ENCODE measurements at places on chromosomes 4 and X.
A peak's percentile ranks its signal among the peaks of the same experiment; 100 is the strongest.

- no peak for DNase-seq
Observed at GRCh38 chrX:118373538-118373937, 27.6 kb downstream of the WDR44 start.

DNA sequence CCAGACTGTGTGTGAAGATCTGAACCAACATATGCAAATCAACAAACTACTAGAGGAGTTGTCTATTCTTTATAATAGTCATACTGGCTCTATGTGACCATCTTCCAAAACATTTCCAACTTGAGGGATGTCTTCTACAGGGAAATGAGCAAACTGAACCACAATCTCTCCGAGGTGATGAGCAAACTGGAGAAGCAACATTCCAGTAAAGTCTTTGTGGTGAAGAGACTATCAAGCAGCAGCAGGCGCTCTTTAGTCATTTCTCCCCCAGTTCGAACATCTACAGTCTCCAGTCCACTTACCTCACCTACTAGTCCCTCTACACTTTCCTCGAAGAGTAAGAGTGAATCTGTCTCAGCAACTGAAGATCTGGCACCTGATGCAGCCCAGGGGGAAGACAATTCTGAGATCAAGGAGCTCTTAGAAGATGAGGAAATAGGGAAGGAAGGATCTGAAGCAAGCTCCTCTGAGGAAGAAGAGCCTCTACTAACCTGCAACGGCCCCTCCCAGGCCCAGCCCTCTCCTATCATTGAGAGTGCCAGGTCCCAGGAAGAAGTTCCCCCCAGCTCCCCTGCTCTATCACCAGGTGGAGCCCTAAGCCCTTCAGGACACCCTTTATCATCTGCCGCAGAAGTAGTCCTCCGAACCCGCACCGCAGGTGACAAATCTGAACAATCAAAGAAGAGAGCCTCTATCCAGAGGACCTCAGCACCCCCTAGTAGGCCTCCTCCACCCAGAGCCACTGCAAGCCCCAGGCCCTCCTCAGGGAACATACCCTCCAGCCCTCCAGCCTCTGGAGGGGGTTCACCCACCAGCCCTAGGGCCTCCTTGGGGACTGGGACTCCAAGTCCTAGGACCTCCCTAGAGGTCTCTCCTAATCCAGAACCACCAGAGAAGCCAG, 98.1 kb downstream of the HNRNPD start:
- no peak for DNase-seq

DNA sequence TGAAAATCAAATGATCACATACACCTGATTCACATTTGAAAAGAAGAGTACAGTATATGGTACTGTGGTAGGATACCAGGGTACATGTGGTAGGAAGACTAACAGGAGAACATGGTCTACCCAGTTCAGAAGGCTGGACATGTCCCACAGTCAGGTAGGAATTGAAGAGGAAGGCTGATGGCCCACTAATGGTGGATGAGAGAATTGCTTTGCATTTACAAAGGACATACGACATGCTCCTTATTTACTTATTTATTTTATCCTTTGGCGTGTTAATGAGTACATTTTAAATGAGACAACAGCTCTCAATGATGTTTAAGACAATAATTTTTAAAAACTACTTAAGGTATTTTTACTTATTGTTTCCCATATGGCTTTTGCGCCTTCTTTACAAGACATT, 106.7 kb upstream of the BMP2K start:
- DNase-seq, result no peak

GRCh38 chr4:43457866-43458265, 565.4 kb downstream of the GRXCR1 start:
- no peak for DNase-seq

DNA sequence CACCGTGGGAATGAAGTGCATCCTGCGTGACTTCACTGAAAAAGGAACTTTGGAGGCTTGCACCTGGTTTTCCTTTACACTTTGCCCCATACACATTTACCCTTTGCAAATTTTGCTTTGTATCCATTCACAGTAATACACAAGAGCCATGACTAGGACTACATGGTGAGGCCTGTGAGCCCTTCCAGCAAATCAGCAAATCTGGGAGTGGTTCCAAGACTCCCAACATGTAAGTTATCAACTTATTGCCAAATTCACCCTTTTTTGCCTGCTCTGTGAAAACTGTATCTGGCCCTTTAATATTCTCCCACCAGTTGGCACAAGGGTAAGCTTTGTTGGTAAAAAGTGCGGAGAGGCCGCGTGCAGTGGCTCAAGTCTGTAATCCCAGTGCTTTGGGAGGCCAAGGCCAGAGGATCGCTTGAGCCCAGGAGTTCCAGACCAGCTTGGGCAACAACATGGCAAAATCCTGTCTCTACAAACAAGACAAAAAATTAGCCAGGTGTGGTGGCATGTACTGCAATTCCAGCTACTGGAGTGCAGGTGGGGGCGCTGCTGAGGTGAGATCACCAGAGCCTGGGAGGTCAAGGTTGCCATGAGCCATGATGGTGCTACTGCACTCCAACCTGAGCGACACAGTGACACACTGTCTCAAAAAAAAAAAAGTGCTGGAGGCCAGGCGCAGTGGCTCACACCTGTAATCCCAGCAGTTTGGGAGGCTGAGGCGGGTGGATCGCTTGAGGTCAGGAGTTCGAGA, 5.0 kb downstream of the PRMT9 start:
- no peak for DNase-seq

DNA sequence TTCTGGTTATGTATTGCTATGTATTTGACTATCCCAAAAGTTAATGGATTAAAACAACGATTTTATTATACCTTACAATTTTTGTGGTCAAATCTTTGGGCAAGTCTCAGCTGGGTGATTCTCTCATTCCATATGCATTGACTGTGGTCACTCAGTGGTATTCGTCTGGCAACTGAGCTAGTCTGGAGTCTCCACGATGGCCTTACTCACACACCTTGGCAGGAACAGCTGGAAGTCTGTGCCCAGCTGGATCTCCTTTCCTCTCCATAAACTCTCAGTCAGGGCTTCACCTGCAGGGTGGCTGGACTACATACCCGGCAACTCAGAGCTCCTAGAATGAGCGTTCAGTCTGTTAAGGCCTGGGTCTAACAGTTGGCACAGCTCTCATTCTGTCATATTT, 141.1 kb upstream of the WDFY3 start:
- no peak for DNase-seq

- DNase-seq, result no peak
Observed at GRCh38 chr4:151690876-151691275, 69.9 kb downstream of the GATB start.

DNA sequence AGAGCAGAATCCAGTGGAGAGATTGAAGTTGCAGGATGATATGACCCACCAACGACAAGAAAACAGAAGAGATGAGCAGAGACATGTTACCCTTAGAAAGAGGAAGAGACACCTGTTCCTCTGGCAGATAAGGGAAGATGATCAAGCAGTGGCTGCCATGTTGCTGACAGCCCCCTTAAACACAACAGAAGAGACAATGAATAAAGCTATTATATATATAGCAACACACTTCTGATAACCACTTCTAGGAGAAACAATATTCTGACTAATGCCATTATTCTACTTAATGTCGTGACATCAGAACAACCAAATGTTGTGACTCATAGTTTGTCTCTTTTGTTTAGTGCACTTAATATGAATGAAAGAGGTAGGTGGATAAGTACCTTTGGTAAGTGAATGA, 44.9 kb downstream of the SH3RF1 start:
- DNase-seq, result no peak

- no peak for DNase-seq
Observed at GRCh38 chr4:80069108-80069836, 3.8 kb downstream of the ANTXR2 start.

DNA sequence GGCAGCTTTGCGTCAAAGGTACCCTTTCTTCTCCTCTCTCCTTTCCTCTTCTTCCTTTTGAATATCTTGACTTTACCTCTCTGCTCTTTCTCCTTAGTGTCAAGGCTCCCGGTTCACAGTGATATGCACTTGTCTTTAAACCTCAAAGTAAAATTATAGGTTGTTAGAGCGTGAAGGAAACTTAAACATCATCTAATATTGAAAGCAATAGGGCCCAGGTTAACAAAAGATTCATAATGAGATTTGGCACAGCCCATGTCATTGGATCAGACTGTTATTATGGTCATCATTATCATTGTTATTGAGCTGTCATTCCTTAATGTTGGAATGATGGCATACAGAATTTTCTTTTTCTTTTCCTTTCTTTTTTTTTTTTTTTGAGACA, 32.5 kb downstream of the FTHL17 start:
- no peak for DNase-seq

GRCh38 chrX:40632199-40632598, 9.0 kb downstream of the MPC1L start:
- no peak for DNase-seq

DNA sequence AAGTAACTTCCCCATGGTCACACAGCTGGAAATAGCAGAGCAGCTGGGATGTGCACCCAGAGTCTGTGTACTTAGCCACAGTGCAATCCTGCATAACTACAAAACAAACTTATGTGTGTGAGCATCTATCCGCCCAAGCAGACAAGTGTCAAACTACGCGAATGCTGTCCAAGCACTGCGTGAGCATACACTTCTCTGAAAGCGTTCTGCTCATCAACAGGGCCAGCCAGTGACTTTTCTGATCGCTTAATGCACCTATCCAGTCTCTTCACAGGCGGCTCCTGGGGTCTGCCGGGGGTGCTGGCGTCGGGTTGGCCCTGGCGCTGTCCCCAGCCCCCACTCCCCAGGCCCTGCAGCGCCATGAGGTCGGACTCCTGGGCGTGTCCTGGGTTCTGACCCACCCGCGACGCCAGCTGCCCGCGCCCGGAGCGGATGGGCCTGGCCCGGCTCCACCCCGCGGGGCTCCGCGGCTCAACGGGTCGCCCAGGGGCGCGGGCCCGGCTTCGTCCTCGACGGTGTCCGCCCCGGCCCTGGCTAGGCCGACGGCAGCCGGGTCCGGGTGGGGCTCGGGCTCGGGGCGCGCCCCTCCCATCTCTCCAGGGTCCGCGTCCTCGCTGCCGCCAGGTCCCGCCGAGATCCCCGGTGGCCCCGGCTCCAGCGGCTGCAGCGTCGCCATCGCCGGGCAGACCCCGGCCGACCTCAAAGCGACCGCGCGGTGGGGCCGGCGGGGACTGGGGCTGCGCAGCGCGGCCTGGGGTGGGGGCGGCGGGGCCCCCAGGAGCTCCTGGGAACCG, 1.3 kb upstream of the ZNF141 start:
- DNase-seq, result no peak

DNA sequence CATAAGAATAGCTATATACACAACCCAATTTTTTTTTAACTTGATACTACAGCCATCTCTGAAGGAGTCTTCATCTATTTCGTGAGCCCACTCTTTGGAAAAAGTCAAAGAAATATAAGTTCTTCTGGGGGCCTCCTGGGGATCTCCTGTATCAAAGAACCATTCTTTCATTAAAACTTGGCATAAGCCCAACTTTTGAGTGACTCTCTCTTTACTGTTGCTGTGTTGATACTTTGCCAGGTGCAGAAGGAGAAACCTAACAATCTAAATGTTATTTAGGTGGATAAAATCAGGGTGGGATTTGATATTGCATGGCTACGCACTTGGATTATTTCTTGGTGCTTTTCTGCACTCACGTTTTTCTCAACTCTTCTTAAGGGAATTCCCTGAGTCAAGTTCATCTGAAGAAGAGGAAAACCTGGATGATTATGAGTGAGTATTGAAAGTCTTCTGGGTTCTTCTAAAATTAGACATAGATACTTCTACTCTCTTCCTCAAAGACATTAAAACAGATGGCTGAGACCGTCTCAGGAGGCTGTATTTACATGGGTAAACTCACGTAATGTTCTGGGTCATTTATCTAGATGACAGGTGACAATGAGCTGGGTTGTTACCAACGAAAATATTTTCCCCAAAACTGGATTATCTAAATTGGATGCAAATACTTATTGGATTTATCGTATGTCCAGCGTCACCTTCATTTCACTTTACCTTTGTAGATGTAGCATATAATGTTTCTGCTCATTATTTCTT, 25.2 kb downstream of the BMX start:
- no peak for DNase-seq

GRCh38 chrX:19805046-19805690, 82.2 kb downstream of the SH3KBP1 start:
- DNase-seq, result peak; percentile 72

DNA sequence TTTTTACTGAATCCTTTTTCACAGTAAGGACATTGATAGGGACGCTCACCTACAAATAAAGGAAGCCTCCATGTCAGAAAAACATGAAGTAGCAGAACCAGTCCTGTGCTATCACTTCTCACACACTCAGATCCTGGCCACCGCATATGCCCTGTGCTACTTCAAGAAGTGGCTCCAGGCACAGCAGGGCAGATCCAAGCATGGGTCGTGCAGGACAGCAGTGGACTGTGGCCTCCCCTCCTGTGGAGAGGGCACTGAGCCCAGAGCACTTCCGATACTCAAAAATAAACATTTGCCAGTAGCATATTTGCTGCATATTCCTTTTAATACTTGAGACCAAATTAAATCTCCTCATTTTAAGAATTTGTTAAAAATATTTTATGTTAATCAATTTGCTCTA, 167.9 kb downstream of the PRDM5 start:
- DNase-seq, result no peak

- DNase-seq, result no peak
Observed at GRCh38 chrX:43644124-43644701, 11.9 kb upstream of the MAOA start.

- no peak for DNase-seq
Observed at GRCh38 chr4:40927074-40927473, 177.3 kb downstream of the NSUN7 start.

- no peak for DNase-seq
Observed at GRCh38 chrX:41335958-41336331, 2.0 kb downstream of the DDX3X start.

- DNase-seq, result no peak
Observed at GRCh38 chrX:6225288-6225910, 3.3 kb downstream of the NLGN4X start.

DNA sequence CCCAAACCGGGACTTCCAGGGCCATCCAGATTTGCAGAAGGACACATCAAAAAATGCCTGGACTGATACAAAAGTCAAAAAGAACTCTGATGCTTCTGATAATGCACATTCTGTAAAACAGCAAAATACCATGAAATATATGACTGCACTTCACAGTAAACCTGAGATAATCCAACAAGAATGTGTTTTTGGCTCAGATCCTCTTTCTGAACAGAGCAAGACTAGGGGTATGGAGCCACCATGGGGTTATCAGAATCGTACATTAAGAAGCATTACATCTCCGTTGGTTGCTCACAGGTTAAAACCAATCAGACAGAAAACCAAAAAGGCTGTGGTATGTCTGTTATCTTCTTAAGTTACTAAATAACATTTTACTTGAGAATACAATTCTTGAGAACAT, 9.2 kb downstream of the PLK4 start:
- DNase-seq, result no peak

GRCh38 chrX:53211391-53211978, 13.5 kb downstream of the KDM5C start:
- DNase-seq, result no peak

- DNase-seq, result peak; percentile 73
Observed at GRCh38 chr4:110165382-110166286, 32.8 kb downstream of the ELOVL6 start.

GRCh38 chr4:102439236-102439614, 61.9 kb upstream of the NFKB1 start:
- no peak for DNase-seq

DNA sequence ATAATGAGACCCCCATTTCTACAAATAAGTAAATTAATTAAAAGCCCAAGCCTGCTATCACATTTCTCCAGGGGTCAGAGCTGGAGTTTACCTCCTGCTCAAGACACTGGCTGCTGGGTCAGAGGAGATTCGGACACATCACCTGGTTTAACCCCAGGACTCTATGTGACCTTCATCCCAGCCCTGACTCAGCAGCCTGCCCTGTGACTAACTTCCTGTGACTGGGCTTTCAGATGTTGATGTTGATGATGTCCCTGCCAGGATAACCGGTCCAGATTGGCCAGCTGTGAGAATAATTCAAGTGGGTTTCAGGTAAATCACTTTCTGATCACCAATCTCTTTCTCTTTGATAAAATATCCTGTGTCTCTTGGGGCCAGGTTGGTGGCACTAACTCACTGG, 102.4 kb upstream of the MAML3 start:
- DNase-seq, result no peak

All from stimulated activated naive CD4-positive, alpha-beta T cell (primary cell).